ENCODE measurements at places on chromosomes 5 and 9.

DNA sequence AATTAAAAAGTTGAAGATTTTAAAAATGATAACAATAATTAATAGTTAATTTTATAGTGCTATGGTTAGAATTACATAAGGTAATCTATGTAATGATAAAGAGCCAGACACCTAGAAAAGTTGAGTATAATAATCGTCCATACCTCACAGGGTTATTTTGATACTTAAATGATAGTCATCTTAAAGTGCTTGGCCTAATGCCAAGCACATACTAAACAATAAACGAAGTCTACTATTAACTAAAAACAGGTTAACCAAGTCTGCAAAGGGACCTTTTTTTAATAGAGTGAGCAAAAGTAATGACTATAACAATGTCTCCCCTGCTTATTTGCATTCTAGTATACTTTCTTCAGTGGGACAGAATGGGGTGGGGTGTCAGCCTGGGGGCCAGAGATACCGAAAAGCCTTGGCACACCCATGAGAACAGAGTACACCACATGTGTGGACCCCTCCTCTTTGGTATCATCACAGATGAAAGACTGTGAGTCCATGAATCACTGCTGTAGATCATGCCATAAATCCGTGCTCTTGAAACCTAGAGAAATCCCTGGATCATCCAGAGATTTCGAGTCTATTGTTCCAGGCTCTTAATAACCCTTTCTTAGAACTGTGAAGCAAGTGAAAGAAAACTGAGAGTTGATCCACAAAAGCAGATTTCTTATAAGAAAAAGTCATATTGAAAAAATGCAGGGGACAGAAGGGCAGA, 249.5 kb downstream of the PRELID2 start:
- no peak for DNase-seq

DNA sequence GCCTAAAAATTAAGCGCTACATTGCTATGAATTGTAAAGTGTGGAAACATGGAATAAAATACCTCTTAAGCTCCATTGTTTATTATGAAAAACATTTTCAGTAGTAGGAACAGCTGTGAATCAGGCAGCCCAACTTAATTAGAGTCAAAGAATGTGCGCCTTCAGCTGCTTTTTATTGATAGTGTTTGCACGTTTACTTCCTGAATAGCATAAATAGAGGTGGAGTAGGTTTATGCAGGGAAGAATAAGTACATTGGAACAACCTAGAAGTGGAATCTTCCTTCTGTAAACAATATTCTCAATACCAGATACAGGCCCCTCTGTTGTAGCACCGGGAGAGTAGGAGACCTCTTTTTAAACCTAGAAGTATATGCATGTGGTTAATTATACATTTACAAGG, 79.9 kb downstream of the IQGAP2 start:
- DNase-seq = no peak

- DNase-seq = no peak
Observed at GRCh38 chr5:176508603-176509002, 28.6 kb downstream of the RNF44 start.

GRCh38 chr9:124929464-124929863, 11.4 kb downstream of the GOLGA1 start:
- no peak for DNase-seq

DNA sequence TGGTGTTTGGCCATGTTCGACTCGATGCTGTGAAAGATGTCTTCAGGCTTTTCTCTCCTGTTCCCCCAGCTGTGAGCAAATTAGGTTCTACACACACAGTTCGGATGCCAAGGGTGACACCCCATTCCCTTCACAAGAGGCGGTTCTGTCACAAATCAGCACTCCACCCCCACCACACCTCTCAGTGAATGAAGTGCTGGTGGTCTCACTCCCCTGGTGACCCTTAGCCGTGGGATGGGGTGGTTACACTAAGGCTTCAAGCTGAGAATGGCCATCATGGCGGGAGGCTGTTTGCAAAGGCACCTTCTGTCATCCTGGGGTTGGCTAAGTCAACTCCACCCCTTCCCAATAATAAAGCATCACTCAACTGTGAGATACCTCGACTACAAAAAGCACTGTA, 26.4 kb downstream of the AMBP start:
- DNase-seq = no peak

GRCh38 chr9:34240006-34240405, 61.2 kb downstream of the UBAP1 start:
- no peak for DNase-seq

DNA sequence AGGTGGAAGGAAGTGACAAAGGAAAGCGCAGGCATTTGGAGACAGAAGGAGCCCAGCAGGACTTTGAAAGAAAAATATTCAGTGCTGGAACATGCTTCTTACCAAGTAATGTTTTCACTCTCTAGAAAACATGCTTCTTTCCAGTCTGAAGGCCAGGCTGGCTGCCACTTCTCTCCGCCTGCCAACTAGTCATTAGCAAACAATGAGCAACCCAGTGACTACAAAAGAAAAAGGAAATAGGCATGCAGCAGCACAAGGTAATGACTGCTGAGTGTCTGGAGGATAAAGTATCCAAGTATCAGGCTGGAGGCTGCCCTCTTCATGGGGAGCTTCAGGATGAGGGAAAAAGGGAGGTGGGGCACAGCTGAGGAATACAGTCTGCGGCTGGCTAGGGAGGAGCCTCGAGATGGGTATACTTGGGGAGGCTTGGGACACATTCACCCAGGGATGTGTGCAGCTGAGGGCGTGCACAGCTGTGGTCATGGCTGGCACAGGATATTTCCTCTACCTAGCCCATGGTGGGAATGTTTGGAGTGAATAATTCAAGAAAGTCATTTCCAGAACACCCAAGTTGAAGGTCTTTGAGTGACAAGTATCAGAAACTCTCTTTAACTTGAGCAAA, 161.5 kb upstream of the KIF2A start:
- DNase-seq = no peak

DNA sequence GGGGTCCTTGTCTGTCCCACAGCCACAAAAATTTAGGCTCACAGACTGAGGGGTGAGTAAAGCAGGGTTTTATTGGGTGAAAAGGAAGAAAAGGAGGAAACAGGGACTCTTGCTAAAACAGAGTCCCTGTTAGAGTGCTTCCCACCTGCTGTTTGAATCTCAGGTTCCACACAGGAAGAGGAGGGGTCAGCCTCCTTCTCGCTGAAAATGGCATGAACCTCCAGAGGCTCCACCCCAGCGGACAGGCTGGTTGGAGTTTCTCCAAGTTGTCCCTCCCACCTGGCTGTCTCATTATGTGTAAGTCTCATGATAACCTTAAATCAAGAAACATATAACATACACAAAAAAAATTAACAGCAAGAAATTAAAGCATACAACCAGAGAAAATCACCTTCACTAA, 28.3 kb upstream of the UHRF2 start:
- DNase-seq = no peak

- no peak for DNase-seq
Observed at GRCh38 chr5:178468196-178468685, 122.0 kb downstream of the COL23A1 start.

GRCh38 chr5:139131465-139131864, 66.7 kb downstream of the SIL1 start:
- peak; percentile 58 for DNase-seq

DNA sequence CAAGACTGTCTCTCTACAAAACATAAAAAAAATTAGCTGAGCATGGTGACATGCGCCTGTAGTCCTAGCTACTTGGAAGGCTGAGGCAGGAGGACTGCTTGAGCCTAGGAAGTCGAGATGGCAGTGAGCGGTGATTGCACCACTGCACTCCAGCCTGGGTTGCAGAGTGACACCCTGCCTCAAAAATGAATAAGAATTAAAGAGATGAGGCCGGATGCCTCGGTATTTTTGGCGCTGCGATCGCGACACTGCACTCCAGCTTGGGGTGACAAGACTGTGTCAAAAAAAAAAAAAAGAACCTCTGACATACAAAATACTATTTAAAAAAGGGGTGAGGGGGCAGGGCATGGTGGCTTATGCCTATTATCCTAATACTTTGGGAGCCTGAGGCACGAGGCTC, 7.3 kb downstream of the GPBP1 start:
- no peak for DNase-seq

DNA sequence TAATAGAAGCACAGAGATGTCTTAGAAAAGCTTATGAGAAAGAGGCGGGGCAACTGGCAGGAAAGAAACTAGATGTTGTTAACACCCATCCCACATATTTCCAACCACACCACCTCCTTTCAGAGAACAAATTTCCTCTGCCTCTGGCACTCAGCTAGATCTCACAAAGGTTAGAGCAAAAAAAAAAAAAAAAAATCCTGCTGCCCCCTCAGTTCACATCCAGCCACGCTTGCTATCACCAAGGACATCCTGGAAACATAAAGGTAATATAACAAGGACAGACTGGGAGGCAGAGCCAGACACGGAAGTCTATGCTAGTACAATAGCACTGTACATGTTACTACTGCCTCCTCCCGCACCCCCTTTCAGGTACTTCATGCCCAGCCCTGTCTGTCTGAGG, 238.0 kb upstream of the PTGER4 start:
- no peak for DNase-seq

DNA sequence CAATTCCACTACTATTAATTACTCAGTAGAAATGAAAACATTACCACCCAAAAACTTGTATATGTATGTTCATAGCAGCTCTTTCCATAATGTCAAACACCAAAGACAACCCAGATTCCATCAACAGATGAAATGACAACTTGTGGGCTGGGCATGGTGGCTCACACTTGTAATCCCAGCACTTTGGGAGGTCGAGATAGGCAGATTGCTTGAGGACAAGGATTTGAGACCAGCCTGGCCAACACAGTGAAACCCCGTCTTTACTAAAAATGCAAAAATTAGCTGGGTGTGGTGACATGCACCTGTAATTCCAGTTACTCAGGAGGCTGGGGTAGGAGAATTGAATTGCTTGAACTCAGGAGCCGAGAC, 11.5 kb downstream of the UIMC1 start:
- no peak for DNase-seq

DNA sequence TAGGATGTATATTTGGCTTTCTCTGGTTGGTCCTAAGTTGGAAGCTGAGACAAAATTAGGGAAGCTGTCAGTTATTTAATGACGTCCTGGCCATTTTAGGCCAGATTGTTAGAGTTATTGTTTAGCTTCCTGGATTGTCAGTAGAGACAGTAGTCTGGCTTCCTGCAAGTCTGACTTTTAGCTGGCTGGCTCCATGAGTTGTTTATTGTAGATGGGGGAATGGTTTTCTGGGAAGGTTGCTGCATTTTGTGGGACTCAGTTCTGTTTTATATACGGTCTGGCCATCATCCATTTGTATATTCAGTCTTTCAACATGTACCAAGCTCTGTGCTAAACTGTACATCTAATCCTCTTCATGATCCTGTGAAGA, 68.3 kb downstream of the SGCD start:
- DNase-seq = peak; percentile 13

DNA sequence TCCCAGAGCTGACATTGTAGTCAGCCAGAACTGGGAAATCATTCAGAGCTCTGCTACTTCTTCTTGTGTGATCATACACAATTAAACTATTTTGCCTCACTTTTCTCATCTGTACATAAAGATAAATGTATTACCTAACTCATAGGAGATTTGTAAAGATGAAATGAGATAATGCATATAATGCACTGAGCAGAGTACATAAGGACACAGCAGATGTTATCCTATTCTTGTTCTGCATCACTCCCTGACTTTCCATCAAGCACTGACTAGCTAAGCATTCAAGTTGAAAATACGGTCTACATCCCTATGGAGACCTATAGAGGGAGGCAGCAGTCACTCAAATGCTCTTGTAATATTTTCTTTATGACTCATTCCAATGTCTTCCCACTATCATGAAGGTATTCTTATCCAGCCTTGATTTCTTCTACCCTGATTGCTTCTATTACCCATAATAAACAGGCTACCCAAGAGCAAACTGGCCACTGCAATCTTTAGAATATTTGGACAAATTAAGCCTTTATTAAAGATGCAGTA, 16.3 kb upstream of the PRR16 start:
- peak; percentile 63 for DNase-seq

DNA sequence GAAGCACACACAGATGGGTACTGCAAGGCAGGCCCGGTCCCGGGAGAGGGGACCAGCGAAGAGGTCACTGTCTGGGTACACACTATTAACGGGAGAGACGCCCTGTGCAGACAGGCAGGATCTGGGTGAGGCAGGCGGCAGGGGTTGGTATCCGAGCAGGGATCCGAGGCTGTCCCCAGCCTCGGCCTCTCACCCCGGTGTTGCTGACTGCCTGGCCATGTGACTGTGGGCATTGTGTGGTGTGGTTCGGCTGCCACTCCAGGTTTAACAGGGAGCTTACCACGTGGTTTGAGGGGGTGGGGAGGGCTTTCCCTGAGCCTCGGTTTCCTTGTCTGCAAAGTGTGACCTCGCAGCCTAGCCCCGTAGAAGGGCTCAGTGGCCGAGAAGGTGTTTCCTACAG, 11.1 kb upstream of the RALGDS start:
- no peak for DNase-seq

GRCh38 chr5:92494508-92494907, 1086.5 kb downstream of the NR2F1-AS1 start:
- DNase-seq = no peak

DNA sequence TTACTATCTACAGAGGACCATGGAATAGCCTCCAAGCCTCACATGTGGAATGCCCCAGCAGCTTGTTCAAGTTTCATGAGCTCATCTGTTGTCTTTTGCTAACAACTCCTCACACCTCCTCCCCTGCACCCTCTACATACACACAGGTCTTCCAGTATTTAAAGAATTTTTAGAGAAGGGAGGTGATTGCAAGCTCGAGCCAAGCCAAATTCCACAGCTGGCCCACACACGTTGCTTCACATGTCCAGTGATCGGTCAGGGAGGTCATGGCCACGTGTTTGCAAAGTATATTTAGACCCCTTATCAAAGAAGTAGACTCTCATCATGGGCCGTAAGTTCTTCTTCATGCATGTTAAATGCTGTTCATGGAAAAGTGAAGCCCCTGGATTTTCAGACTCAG, 281.7 kb downstream of the OSTF1 start:
- DNase-seq = no peak

GRCh38 chr5:110580625-110581024, 145.8 kb downstream of the TMEM232 start:
- DNase-seq = peak; percentile 37

GRCh38 chr5:125979636-125980035, 443.6 kb upstream of the GRAMD2B start:
- no peak for DNase-seq

DNA sequence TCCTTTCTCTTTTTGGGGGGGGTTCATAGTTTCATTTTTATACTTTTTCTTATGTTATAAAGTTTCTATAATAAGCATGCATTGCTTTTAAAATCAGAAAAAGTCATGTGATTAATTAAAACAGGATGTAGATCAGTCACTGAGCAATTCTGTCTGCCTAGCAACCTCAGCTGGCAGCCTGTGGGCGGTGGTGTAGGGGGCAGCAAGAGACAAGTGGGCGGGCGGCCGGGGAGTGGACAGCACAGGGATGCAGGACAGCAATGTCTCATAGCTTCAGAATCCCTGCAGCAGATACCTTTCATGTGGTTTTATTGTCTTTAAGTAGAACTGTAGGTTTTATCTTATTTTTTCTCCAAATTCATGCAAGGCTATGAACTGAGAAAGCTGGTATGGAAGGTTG, 101.9 kb upstream of the S1PR3 start:
- DNase-seq = peak; percentile 26

All from fibroblast of skin of right quadriceps (primary cell).